ENCODE measurements at places on chromosomes 11 and 22. TPM values are rescaled to one million over a fixed set of nuclear protein-coding genes. Genes with fewer than 3 reads are reported as not detected.

DNA sequence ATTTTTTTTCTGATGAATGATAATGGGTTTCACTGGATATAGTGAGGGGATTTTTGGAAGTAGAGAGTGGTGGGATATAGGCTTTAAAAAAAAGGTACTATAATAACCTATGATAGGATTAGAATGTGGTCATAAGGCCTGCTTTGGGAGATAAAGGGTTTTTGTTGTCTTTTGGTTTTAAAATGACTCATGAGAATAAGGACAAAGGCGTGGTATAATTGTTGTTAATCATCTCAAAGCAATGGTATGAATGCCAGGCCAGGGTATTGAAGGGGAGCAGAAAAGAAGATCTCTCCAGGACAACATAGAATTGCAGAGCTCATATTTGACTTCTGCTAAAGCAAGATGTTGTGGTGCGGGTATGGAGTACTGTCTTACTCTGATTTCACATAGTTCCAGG lies 579.4 kb downstream of the JRKL start:
- no peak for DNase-seq

CSNK2A3 gene
- 0.58 TPM for total RNA-seq

DNA sequence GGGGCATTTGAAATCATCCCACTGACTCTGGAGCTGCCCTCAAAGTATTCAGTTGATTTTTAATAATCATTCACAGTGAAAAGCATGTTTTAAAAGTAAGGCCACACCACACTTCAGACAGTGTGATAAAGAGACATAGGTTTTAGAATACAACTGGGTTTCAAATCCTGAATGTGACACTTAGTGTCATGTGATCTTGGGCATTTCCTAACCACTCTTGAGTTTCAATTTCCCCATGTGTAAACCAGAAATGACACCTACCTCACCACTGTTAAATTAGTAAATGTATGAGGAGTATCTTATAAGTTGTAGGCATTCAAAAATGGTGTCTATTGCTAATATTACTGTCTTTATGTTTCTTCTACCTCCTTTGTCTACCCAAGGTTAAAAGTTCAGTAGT lies 5.4 kb downstream of the TMEM123 start:
- no peak for DNase-seq

SYT9 gene
- total RNA-seq: 11.3 TPM

GRCh38 chr22:38935023-38935422 lies 22.4 kb upstream of the APOBEC3A start:
- DNase-seq: peak; percentile 86

GRCh38 chr11:43367382-43368178 lies 8.9 kb downstream of the TTC17 start:
- DNase-seq: no peak

GRCh38 chr11:106397787-106398501 lies 320.5 kb downstream of the AASDHPPT start:
- no peak for DNase-seq

- no peak for DNase-seq
Observed at GRCh38 chr11:40139066-40139465, 1320.4 kb downstream of the LRRC4C start.

COPB1 gene
- 40.8 TPM for total RNA-seq

GRCh38 chr11:66850588-66851238 lies 6.2 kb upstream of the LRFN4 start:
- peak; percentile 44 for DNase-seq

DNA sequence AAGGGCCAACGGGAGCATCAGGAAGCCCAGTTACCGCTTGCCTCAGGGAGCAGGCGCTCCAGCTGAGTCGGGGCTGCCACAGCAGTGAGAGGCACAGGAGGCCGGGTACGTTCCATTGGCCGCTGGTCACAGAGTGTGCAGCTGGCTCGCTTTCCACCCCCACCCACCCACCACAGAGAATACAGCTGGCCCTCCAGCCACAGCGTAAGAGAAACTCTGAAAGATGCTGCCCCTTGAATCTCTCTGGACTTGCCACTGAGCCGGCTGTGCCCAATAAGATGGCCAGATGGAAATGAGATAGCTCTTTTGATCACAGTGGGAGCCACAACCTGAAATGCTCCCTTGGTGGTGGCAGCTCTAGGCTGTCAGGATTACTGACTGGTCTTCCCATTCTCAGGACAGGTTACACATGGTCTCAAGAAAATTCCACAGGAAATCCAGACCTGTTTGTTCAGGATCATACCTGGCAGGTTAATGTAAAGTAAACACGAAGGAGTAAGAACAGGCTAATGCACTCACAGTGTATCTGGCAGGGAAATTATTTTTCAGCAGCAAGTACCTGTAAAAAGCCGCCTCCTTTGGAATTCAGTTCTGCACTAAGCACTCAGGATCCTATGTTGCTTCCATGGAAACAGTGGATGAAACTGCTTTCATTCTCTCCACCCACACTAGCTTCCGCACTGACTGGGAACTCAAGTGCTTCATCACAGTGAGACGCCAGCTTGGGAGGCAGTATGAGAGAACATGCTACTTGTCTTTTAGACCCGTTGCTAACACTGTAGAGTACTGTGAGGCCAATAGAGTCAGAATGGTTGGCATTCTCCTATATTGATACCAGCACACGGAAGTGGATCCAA lies 16.5 kb downstream of the SIAE start:
- DNase-seq: no peak

OR5T2 gene
- not detected for total RNA-seq

- no peak for DNase-seq
Observed at GRCh38 chr22:44691796-44692661, 10.0 kb upstream of the PRR5 start.

RBMXL2 gene
- not detected for total RNA-seq

DNA sequence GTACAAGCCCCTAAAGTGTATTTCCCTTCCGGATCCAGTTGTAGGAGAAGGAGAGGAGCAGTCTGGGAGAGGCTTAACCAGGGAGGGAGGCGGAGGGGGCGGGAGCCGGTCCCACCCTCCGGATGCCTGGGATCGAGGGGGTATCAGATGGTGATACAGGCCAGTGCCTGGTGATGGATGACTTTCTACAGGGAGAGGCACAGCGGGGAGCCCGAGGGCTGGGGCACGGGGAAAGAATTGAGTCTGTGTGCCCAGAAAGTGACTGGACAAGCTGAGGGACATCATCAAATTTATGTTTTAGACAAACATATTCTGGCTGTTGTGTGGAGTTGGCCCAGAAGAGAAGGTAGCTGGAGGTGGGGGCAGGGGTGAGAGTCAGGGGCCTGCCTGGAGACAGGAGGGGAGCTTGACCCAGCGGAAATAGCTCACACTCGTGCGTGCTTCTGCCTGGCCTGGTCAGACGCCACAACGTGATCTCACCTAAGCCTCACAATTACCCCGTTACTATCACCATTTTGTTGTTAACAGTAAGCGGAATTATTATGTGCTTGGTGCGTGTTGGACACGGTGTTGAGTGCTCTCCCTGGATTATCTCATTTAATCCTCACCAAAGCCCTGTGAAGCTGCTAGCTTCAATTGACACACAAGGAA lies 42.4 kb downstream of the AMPD3 start:
- peak; percentile 37 for DNase-seq

DNA sequence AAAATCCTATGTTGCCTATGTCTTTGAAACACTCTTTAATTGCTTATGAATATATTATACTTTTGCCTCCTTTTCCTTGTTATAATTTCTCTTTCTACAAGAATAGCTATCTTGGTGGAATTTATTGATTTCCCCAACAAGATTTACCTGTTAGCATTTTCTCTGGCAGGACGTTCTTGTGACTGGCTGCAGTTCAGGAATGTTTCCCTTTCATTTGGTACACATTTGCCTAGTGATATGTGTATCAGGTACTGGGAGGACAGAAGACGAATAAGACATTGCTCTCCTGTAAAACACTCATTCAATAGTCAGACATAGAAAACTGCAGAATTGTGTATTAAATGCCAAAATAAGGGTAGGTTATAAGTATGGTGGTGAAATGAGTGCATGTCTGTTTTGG lies 279.9 kb downstream of the FAT3 start:
- DNase-seq: no peak

GSTT4 gene
- not detected for total RNA-seq

DNA sequence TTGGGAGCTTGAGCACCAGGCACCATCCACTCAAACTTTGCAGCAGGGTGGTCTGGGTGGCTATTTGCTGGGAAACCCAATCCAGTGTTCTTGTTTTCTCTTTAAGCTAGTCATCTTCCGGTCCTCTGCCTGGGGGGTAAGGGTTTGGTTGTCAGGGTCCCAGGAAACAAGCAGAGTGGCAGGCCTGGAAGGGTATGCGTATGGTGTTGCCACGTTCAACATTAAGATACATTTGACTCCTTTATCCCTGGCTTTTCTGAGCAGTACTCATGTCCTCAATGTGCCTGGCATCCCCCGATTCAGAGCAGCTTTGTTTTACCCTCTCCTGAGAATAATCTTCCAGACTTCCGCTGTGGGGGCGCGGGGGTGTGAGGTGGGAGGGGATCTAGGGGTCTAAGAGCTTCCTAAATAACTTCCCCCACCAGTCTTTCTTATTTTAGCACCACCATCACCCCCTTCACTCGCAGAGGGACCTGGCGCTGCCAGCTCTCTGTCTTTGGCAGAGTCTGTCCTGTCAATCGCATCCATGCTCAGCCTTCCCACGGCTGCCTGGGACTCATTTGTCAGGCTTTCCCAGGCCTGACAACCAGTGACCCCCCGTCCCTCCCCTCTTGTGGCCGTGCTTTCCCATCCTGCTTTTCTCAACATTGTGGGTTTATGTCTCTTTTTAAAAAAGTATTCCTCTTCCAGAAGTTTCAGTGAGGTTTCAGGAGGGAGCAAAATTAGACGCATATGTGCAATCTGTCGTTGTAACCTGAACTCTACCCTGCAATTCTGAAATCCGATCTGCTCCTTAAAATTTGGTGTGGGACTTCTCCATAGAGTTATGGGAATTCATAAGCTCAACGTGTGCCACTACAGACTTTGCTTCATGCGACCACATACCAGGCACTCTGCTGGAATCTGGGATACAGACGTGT lies 27.0 kb upstream of the RBFOX2 start:
- DNase-seq: no peak

TOM1 gene
- 49.1 TPM for total RNA-seq

PGA4 gene
- 0.53 TPM for total RNA-seq

GRAP2 gene
- 0.55 TPM for total RNA-seq

DNA sequence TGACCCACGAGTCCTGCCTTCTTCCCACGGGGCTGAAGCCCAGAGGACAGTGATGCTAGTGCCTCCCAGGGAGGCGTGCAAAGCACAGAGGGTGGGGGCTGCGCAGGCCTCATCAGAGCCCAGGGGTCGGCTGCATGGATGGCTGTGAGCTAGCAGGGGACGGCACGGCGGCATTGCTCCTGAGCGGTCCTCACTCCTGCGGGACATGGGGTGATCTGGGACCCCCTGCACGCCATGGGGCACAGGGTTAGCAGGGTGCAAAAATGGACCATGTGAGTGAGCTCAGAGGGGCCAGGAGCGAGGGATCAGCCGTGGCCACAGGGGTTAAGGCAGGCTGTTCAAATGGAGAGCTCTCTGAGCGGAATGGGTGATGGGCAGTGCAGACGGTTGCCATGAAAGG lies 138.3 kb downstream of the SNX19 start:
- DNase-seq: no peak

DNA sequence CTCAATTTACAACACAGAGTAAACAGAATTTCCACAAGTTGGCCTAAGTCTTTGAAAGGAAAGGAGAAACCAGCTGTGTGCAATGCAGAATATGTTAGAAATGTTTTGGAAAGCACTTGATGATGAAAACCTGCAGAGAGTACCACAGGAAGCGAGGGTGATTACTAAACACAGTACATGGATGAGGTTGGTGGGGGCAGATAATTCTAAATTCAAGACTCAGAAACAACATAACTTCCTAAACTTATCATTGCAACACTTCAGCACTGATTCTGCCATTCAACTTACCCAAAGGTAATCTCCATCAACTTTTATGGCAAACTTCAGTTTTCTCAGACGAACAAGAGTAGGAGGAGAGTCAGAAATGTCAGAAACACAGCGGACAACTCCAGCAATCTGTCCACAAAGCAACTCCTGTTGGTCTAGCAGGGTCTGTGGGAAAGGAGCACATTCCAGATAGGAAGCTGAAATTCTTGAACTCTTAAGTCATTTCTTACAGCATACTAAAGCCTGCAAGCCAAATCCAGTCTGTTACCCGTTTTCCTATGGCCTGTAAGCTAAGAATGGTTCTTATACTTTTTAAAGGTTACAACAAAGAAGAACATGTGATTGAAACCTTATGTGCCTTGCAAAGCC lies 6.8 kb downstream of the HPS4 start:
- no peak for DNase-seq

DNA sequence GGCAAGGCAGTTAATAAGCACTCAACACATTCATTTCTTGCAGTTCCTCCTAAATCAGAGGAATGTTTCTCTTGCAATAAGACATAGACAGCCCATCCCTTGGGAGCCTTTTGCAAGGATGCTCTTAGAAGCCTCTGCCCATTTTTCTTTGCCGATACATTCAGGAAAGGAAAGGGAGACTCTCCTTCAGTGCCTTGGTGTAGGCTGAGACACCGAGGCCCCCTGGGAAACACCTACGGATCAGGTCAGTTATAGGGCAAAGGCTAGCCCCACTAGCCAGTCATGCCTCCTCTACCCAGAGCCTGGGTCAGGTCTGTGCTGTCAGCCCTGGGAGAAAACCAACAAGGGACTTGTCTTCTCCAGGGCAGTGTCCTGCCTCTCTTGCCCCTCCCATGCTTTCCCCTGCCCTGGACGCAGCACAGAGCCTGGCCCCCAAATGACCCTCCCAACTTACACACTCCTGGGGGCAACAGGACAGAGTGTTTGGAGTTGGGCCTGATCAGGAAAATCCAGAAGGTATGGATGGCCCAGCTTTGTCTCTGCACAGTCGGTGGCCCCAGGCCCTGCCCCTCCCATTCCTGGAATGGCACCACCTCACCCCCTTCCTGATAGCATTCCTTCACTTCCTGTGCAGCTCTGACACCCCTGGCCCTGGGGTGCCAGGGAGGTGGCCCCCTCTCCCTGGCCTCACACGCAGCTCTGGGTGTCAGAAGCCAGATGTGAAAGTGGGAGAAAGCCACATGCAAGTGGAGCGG lies 18.3 kb downstream of the ANKK1 start:
- no peak for DNase-seq

DEFB108B gene
- total RNA-seq: not detected

SVIP gene
- 7.5 TPM for total RNA-seq

FERMT3 gene
- 9.7 TPM for total RNA-seq

GRCh38 chr11:67450796-67451657 lies 1.5 kb downstream of the GPR152 start:
- no peak for DNase-seq

DNA sequence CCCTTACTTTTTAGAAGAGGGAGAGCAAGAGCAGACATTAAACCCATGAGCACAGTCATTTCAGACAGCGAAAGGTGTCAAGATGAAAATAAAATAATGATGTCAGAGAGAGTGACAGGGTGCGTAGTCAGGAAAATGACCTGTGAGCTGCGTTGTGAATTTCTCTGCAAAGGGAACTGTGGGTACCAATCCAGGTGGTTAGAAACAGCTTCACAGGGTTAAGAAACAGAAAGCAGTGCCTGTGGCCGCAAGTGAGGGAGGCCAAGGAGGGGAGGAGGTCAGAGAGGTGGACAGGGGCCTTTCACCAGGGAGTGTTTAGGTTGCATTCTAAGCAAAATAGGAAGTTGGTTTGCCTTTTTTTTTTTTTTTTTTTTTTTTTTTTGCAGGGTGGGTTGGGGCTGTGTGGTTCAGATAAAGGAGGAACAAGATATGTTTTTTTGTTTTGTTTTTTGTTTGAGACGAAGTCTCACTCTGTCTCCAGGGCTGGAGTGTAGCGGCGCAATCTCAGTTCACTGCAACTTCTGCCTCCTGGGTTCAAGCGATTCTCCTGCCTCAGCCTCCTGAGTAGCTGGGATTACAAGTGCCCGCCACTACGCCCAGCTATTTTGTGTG lies 7.9 kb downstream of the TIGD3 start:
- DNase-seq: no peak

GRCh38 chr11:122074022-122074421 lies 42.0 kb downstream of the BLID start:
- DNase-seq: no peak

- DNase-seq: no peak
Observed at GRCh38 chr11:2886191-2886894, 768 bp upstream of the CDKN1C start.

KDM4D gene
- 0.23 TPM for total RNA-seq

Data from left lobe of liver (tissue), 2 donors.